ENCODE measurements at places on chromosomes 12 and 14.

DNA sequence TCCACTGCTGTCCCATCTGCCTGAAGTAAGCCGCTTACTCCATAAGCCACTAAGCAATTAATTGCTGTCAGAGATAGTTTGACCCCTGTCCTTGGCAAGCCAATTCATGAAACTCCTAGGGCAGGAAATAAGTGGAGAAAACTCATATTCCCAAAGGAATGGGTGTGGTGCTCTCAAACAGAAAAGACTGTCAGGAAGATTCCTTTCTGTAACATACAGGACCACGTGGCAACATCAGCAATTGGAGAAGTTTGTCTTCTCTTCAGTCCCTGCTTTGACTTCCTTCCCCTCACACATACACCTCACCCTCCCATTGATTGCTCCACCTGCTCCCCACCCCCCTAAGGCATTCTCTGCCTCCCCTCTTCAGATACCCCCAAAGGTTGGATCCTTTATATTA lies 36.2 kb upstream of the MDM1 start:
- DNase-seq, result peak; percentile 56

GRCh38 chr12:121145221-121145620 lies 12.5 kb downstream of the P2RX7 start:
- DNase-seq, result peak; percentile 52

DNA sequence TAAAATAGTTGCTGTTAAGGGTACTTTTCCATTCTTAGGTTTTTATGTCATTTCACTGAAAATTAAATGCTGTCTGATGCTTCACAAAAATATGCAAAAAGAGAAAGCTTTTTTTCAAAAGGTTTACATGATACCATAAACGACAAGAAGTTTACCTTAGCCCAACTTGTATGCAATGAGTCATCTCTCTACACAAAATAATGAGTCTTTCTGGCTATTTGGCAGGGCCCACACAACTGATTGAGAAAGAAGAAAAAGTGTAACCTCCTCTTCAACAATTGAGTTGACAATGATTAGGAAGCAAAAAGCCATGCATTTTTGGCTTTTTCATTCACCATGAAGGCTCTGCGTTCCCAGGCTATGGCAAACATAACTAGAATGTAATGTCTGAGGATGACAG lies 165.4 kb upstream of the CPNE8 start:
- no peak for DNase-seq

DNA sequence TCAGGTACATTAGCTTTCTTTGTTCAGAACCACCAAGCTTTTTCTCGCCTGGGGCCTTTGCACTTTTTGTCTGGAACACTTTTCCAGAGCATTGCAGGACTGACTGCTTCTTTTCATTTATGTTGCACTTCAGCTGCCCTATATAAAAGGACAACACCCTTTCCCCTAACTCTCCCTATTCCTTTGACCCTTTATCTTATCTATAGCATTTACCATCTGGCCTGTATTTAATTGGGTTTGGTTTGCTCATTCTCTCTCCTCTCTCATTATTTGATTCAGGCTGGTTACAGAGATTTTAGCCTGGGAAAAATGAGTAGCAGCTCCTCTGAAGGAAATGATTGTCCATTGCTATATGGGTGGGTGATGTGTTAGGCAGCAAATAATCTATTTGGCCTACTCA lies 165.4 kb downstream of the KICS2 start:
- DNase-seq, result no peak

GRCh38 chr12:115324949-115325593 lies 641.1 kb upstream of the TBX3 start:
- DNase-seq, result no peak

DNA sequence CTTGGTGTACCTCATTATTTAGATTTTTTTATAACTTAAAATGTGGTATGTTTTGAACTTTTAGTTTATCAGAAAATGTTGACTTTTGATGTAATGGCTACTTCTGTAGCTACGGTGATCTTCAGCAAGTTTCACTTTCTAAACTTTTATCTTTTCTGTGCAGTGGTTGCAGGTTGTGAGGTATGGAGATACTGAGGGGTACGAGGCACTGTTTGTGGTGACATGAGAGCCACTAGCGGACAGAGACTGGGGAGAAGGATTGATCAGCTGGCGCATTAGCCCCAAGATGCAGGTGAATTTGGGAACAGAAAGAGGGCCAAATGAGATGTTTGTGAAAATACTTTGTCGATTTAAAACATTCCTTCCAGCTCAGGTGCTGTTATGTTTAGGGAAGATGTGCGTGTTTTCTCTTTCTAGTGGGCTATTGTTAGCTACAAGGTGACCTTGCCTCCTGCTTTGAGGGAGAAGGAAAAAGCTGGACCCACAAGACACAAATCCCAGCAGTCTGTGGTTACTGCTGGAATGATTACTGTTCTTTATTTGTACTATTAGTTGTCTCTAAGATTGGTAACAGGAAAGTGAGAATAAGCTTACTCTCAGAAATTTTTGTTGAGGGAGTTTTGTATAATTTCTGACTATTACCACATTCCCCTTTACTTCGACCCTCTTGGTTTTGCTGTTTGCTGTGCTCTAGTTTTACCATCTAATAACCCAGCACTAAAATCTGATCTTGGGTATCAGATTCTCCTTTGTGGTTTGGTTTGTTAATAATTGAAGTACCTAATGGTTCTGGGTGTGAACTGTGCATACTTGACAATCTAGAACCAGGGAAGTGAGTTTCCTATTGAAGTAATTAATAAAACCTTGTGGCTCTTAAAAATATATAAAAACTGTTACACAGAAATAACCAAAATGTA lies 61.7 kb downstream of the FBXO34 start:
- DNase-seq, result no peak

DNA sequence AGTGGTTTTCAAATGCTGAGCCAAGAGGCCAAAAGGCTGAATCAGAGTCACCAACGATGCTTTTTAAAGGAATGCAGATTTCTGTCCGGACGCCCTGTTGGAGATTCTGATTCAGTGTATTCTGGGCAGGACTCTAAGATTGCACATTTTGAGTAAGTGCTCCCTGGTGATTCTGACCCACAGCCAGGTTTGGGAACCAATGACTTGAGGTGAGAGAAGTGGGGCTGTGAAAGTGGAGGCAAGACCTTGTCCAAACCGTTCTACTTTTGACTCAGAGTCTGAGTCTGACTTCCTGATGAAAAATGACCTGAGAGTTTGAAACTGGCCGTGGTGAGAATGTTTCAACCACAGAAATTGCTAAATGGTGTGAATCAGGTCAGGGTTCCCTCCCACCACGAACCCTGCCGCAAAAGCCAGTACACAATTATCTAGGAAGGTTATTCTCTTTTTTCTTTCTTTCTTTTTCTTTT lies 90.2 kb downstream of the NTN4 start:
- DNase-seq, result peak; percentile 98

- no peak for DNase-seq
Observed at GRCh38 chr12:115037830-115038229, 353.9 kb upstream of the TBX3 start.

Data from GM23248 (cell line).